Activated naive CD4-positive, alpha-beta T cell treated with anti-CD3 and anti-CD28 coated beads, Interleukin-2, amount 50 U/mL, for 16 hours (primary cell): ENCODE measurements at places on chromosomes 3 and 15.

GRCh38 chr3:122409446-122409845 is 6.4 kb downstream of the WDR5B start:
- DNase-seq = no peak

GRCh38 chr3:121748680-121749275 is 763 bp downstream of the GOLGB1 start:
- DNase-seq = no peak

- DNase-seq = no peak
Observed at GRCh38 chr15:71249986-71250385, 134.7 kb downstream of the THSD4 start.

DNA sequence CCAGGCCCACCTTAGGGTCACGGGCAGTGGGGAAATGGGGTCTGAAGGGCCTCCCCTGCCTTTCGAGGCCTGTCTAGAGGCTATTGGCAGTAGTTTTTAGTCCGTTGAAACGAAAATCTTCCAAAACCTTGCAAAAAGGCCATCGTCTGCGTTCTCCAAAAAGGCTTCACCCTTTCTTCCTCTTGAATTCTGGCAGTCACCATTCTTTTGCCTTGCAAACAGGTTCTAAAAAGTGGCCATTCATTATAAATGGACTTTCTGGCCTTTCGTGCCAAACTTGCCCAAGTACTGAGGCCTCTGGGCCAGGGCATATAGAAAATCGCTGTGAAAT is 367 bp upstream of the TARS3 start:
- no peak for DNase-seq

DNA sequence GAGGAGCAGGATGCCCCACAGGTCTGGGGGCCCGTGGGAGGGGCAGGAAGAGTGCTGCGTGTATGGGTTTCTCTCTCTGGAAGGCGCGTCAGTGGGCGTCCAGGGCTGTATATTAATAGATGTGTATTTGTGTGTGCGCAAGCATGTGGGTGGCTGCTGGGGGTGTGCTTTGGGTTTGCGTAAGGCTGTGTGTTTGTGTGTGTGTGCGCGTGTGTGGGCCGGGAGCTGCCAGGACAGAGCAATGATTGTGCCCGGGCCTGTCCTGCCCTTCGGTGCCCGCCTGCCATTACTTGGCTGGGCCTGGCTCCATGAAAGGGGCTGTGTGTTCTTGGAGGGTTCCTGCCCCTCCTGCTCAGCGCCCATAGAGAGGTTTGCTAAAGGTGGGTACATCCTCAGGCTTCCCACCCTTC is 16.3 kb downstream of the CSPG4 start:
- no peak for DNase-seq

DNA sequence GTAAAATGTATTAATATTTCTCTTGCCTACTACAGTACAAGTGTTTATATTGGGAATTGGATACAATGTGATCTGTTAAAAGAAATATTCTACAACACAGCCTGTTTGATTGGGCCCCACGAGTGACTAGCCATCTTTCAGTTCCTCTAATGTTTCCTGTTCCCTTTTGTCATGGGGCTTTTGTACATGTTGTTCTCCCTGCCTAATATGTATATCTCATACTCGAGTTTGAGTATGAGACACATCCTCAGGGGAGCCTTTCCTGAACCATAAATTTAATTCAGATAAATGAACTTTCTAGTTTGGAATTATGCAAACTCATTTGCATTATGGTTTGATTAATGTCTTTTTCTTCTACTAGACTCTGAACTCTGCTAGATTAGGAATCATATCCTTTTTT is 65.5 kb downstream of the MEF2A start:
- DNase-seq = no peak

GRCh38 chr3:85781806-85782205 is 823.0 kb downstream of the CADM2 start:
- no peak for DNase-seq

- no peak for DNase-seq
Observed at GRCh38 chr15:46961795-46962194, 755.5 kb upstream of the SEMA6D start.

DNA sequence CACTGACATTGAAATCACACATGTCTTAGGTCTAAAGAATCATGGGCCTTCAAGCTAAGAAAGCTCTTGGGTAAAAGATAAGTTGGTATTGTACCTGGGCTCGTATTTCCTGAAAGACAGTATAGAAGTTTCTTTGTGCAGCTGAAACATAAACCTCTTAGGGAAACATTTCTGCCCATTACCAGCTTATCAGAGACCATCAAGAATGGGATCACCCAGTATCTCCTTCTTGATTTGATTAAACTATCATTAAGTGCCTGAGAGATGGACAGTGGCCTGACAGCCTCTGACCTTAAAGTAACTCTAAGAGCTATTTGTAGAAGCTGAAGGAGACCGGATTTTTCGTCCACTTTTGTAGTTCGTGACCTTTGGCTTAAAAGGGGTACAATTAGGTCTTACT is 265.3 kb downstream of the ERC2 start:
- DNase-seq = no peak

DNA sequence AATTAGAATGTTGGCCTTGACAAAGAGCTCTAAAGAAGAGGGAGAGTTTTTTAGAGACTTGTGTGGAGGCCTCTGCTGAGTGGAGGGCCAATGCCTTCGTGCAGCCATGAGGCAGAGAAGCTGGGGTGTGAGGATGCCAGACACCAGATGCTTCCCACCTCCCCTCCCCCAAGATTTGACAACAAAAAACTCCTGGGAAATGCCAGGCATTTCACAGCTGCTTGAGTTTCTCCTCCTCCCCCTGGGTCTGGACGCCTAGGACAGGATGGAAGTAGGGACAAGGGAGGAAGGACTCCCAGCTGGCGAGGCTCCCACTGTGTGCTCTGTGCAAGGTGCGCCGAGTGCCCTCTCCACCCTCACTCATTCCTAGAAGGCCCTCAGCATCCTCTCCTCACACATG is 20.1 kb downstream of the TGM4 start:
- DNase-seq = no peak

GRCh38 chr3:114428044-114428595 is 134.3 kb downstream of the TIGIT start:
- DNase-seq = no peak

DNA sequence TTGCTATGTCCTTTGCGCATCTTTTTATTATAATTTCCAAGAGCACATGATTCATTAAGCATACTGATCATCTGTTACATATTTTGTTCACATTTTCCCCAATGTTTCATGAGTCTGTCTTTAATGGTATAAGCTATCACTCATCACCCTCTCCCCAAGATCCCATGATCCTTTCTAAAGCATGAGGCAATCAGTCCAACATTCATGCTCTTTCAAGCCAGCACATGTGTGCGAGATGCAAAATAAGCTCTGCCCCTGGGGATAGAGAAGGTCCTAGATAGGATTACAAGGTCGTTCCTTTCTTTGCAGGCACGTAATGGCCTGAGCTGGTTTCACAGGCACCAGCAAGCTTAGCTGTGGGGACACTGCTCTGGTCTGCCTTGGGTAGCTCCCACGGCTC is 32.2 kb upstream of the B3GNT5 start:
- no peak for DNase-seq

- no peak for DNase-seq
Observed at GRCh38 chr3:43785551-43785950, 94.8 kb downstream of the ABHD5 start.

GRCh38 chr3:99866261-99866761 is 48.6 kb downstream of the CMSS1 start:
- no peak for DNase-seq

GRCh38 chr15:51736751-51737521 is 519 bp downstream of the LYSMD2 start:
- DNase-seq = peak; percentile 67

DNA sequence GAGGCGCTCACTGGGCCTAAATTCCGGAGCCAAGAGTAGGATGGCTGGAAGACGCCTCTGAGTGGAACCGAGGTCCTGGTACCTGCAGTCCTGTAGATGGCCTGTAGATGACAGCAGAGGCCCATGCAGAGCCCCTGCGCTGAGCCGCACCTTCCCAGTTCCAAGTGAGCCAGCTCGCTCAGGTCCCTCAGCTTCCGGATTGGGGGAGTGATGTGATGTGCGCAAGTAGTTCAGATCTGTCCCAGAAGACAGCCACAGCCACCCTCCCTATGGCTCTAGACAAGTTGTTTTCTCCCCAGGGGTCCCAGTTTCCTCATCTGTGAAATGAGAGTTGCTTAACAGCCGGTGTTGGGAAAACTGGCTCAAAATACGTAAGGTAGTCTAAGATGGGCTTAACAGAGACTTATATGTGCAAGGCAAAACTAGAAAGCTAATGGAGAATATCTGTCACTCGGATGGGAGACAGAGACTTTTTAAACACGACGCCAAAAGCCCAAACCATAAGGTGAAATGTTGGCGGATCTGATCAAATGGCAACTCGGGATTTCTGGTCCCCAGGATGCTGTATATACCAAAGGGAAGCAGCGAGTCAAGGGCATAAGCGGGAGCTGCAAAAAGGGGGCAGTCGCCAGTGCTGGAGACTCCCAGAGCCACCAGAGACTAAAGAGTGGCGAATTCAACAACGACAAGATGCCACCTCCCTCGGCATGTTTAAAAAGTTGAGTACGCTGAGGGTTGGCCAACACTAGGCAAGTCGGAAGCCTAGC is 765 bp upstream of the MAPKAPK3 start:
- DNase-seq = peak; percentile 84

DNA sequence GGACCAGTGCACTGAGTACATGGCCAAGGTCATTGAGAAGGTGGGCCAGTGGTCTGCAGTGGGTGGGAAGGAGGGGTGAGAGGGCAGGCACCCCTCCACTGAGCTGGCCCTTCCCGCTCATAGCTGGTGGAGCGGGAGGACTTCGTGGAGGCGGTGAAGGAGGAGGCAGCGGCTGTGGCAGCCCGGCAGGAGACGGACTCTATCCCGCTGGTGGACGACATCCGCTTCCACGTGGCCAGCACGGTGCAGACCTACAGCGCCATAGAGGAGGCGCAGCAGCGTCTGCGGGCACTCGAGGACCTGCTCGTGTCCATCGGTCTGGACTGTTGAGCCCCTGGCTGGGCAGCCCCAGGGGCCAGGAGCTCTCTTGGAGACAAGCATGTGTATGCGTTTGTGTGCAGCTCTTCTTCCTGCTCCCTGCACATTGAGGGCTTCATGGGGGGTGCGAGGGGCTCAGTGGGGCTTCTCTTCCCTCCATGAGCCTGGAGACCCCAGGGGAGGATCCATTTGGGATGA is 7.5 kb downstream of the ABTB1 start:
- DNase-seq = peak; percentile 2

DNA sequence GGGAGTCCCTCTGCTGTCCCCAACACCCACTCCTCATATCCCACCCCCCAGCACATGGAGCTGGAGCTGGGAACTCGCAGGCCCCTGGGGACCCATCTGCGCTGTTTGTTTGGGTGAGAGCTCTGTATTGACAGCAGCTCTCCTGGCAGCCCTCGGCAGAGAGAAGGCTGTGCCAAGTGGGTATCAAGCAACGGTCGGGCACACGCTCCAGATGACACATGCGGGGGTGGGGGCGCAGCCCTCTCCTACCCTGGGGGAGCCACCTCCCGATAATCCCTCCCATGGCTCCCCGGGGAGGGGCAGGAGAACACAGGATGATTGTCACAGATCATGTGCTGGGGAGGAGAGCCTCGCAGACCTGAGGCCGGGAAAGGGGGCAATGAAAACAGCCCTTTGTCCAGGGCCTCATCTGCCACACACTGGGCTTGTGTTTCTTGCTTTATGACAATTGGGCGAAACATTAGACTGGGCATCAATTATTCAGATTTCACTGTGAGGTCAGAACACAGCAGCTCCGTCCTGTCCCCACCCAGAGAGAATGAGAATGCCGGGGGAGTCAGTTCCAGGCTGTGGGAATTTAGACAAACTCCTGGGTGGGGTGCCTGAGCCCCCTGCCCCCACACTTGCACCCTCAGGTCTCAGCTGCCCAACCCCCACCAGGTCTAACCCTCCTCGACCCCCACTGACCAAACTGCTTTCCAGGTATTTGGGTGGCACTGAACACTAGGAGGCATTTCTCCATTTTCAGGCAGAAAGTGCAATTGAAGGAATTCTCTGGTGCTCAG is 46.4 kb upstream of the KLF13 start:
- DNase-seq = no peak

DNA sequence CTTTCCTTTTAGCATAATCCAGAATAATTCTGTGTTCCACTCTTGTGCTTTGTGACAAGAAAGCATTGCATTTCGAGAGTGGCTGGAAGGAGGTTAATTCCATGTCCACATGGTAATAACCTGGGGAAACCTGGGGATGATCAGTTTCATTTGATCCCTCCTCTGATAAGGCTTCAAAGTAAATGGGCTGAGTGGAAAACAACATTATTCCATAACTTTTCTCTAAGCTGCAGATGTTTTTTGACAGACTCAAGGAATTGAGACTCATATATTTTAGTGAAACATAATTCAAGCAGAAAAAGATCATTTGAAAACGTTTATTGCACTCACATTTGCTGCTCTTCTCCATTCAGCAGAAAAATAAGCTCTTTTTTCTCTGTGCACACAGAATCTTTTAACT is 44.6 kb downstream of the ROBO2 start:
- DNase-seq = no peak

DNA sequence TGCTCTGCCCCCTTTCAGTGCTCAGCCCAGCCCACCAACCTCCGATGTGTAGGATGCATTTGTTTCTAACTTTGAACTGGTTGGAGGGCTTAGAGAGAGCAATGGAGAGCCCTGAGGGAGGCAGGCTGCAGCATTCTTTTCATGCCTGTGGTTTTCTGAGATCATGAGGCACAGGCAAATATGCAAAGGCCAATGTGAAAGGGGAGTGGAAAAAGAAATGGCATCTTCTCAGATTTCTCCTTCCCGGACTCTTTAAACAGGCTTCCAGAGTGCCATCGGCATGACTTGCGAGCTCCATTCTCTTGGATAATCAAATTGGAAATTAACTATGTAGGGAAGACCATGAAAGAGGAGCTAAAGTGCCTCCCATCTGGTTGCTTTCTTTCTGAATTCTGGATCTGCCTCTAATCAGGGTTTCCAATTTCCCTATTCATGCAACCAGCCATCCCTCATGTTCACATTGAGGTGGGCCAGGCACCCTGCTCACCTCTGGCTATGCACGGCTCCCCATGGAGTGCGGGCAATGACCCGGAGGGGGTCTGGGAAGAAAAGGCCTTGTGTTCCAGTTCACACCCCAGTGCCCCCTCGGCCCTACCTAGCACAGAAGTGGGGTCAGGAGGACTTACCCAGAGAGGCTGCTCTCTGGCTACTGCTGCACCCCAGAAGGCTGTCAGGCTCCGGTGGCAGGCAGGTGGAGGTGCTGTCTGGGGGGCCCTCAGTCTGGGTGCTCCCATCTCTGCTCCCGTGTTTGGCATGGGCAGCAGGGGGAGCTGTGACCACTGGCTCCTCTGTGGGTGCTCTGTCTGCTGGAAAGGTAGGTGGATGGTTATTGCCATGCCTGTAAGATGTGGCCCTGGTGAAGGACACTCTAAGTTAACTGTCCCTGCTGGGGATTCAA is 16.1 kb downstream of the AMOTL2 start:
- no peak for DNase-seq

DNA sequence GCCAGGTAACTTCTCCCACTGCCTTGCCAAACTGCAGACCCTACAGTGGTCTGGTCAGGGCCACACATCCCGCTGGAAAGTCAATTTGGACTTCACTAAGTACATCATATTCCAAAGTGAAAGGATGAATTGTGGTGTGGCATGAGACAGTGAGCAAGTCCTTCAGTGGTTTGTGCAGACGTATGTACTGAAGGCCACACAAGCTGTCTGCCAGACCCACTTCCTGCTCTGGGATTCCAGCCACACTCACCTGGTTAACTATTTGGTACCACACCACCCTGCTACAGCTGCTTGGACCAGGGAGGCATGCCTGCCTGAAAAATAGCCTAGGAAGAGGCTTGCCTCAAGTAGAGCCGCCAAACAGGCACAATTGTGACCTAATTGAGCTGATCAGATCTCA is 94.1 kb upstream of the STRIT1 start:
- no peak for DNase-seq

GRCh38 chr15:57354436-57355123 is 21.7 kb upstream of the CGNL1 start:
- DNase-seq = no peak

GRCh38 chr3:39106281-39106811 is 1.1 kb downstream of the GORASP1 start:
- no peak for DNase-seq
